Cardiac muscle cell (in vitro differentiated cells and primary cell): ENCODE measurements at places on chromosomes 4 and X.

- DNase-seq, result no peak
Measured at GRCh38 chr4:108080747-108081146, 88.0 kb downstream of the LEF1 start.

DNA sequence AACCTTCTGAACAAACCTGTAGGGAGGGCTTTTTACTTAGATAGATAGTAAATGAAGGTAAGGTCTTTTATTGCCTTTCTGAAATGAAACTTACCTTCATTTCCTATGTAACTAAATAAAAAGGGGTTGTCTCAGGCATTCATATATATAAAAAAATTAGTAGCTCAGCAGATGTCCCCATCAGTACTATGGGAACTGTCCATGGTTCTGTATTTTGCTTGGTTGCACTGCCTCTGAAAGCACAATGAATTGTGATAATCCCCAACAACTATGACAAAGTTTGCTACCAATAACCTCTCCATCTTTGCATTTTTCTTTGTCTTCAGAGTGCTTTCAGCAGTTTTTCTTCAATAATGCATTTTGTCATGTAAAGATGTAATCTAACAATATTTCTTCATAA is 222.4 kb downstream of the SLIT2 start:
- DNase-seq, result peak; percentile 62

DNA sequence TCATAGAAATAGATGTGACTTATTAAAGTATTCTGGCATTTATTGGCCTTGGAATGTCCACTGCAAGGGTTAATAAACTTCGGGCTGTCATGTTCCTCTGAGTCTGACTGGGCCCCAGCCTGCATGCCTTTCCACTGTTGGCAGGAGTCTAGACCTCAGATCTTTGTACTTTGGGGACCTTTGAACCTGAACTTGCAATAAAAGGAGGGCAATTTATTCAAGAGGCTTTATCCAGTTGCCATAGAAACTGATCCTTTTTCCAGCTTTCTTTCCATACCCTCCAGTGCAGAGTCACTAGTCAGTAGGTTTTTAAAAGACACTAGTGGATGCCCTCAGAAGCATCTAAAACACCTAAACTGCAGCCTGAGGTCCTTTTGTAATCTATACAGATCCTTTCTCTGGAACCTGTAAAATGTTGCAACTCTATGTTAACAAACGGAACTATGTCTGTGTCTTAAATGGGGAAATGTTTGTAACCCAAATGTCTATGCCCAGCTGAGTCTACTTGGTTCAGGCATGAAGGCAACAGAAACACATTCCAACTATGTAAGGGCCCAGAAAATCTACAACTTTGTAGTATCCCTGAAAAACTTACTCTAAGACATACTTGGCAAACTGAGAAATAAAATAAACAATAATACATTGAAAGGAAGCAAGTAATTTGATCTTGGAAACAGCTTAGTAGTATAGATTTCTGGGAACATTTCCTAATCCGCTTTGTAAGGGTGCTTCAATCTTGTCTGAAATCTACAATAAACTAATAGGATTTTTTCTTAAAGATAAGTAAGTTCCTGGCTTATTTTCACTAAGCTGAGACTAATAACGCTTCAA is 41.5 kb downstream of the SOWAHB start:
- DNase-seq, result peak; percentile 48

DNA sequence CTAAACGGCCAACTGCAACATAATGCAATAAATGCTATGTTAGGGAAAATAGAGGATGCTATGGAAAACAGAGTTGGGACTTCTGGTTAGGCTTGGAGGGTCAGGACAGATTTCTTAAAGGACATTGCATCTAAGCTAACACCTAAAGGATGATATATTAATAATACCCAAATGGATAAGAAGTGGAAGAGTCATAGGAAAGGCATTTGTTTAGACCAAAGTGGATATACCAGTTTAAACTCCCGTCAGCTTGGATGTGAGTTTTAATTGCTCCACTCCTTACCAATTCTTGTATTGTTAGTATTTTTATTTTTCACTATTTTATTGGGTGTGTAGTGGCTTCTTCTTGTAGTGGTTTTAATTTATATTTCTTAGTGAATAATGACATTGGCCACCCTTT is 93.9 kb downstream of the PTPN13 start:
- DNase-seq, result no peak

GRCh38 chr4:91233164-91233563 is 1070.6 kb upstream of the GRID2 start:
- no peak for DNase-seq

DNA sequence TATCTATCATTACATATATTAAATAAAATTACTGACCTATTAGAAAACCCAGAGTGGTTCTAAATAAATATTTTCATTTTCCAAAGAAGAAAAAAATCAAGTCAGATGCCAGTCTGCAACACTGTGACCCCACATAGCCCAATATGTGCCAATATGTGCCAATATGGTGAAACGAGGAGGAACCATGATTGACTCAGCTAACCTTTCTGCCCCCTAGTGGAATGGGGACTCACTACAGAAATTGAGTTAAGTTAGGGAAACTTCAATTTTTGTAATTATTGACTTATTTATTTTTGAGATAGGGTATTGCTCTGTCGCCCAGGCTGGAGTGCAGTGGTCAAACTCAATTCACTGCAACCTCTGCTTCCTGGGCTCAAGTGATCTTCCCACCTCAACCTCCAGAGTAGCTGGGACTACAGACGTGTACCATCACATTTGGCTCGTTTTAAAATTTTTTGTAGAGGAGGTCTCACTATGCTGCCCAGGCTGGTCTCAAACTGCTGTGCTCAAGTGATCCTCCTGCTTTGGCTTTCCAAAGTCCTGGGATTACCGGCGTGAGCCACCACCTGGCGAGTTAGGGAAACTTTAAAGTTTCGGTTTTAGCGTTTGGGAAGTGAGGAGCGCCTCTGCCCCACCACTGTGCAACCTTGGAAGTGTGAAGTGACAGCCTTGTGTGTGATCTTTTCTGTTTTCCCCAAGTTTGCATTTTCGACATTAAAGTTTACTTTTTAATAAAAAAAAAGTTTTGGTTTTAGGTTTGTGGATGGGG is 116.8 kb upstream of the SHISA3 start:
- peak; percentile 35 for DNase-seq

- no peak for DNase-seq
Measured at GRCh38 chr4:82787342-82787741, 11.3 kb downstream of the SCD5 start.
